ENCODE measurements at places on chromosomes 16 and 17. TPM values are rescaled to one million over a fixed set of nuclear protein-coding genes. Genes with fewer than 3 reads are reported as not detected.

- H3K27me3 ChIP-seq = no peaks in the 10 kb centered on the region
- H3K4me1 ChIP-seq = no peaks in the 10 kb centered on the region
- H3K36me3 ChIP-seq = no peaks in the 10 kb centered on the region
- DNase-seq = no peak
- H3K4me3 ChIP-seq = no peak overlapping the region
- H3K27ac ChIP-seq = no peak overlapping the region
These were observed 35.1 kb downstream of the TLE7 start for GRCh38 chr16:71406724-71407123.

CLEC18B gene
- not detected for total RNA-seq

DNA sequence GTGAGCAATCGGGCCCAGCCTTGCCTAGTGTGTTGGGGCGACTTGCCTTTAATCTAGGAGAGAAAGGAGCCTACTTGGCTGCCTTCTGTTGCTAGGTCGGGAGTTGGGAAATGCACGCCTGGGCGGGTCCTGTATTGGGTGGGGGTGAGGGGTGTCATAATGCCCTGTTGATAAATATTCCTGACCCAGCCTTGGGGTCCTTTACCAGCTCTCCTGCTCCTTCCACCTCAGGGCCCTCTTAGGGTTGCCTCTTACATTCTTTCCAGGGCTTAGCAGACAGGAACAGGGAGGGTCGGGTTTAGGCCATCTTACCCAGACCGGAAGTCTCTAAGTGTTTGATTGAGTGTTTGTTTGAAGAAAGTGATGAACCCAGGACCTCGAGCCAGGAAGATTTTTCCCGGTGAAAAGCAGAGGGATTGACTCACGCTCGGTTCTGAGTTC, 112.9 kb downstream of the SEC14L1 start:
- H3K4me1 ChIP-seq = no peaks in the 10 kb centered on the region
- no peaks in the 10 kb centered on the region for H3K27me3 ChIP-seq
- H3K4me3 ChIP-seq = no peak overlapping the region
- no peak overlapping the region for H3K27ac ChIP-seq
- no peak for DNase-seq

DNA sequence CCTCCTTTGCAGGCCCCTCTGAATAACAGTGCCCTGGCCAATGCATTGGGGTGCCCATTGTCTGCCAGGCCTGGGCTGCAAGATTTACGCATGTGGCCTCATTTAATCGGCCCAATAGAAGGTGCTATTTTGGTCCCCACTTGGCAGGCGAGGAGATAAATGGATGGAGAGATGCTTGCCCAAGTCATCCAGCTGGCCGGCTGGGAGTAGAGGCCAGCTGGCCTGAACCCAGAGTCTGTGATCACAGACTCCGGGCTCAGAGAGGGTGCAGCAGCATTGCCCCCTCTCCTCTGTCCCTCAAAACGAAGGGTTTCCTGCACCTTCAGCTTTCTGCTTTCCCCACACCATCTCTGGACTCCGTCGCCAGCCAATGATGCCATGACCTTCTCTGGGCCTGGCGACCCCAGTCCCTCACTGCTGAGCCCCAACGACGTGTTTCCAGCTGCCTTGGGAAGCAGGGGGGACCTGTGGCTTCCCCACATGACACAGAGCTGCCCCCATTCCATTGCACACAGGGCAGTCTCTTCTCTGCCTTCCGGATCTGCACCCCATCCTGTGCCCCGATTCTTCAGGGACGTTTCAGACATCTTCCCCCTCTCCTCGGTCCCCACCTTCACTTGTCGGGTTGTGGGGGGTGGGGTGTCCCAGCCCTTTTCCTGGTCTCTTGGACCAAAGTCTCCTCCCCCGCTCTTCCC, 3.5 kb upstream of the ADGRG1 start:
- H3K4me3 ChIP-seq = no peak overlapping the region
- no peaks in the 10 kb centered on the region for H3K27me3 ChIP-seq
- no peak for DNase-seq
- peaks cover 3% of the 10 kb centered on the region for H3K4me1 ChIP-seq
- H3K27ac ChIP-seq = no peak overlapping the region
- H3K36me3 ChIP-seq = no peaks in the 10 kb centered on the region

- no peak overlapping the region for H3K27ac ChIP-seq
- H3K36me3 ChIP-seq = peaks cover 23% of the 10 kb centered on the region
- H3K27me3 ChIP-seq = no peaks in the 10 kb centered on the region
These were observed 27.3 kb downstream of the ANKFY1 start for GRCh38 chr17:4236456-4236855.

- no peak for DNase-seq
- H3K4me3 ChIP-seq = no peak overlapping the region
- no peaks in the 10 kb centered on the region for H3K36me3 ChIP-seq
- H3K27ac ChIP-seq = no peak overlapping the region
- no peaks in the 10 kb centered on the region for H3K4me1 ChIP-seq
These were observed 35.2 kb upstream of the ATP2C2 start for GRCh38 chr16:84332975-84333684.
